ENCODE measurements at places on chromosomes 1 and 21.

- no peak for DNase-seq
These were observed 2.4 kb upstream of the NFIA start for GRCh38 chr1:61079898-61080336.

GRCh38 chr1:154869351-154870114 lies 548 bp downstream of the KCNN3 start:
- no peak for DNase-seq

DNA sequence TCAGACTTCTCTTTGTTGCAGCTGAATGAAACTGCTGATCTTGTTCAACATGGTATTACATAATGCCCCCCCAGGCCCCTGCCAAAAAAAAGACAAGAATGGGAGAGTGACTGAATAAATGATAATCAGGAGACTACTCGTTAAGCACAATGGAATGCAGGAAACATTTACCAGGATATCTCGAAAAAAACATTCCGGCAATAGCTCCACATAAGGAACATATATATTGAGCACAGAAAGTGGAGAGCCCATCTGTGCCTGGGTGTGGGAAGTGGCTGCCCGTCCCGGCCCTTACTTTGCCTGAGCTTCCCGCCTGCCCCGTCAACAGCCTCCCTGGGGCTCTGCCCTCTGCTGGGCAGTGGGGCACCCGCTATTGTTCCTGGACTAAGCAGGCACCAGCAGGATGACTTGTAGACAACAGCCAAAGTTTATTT lies 13.3 kb downstream of the TRIM11 start:
- no peak for DNase-seq

- DNase-seq: no peak
These were observed 305.1 kb downstream of the NPHP4 start for GRCh38 chr1:5686925-5687706.

- DNase-seq: no peak
These were observed 52.7 kb upstream of the DIP2A start for GRCh38 chr21:46406001-46406400.

DNA sequence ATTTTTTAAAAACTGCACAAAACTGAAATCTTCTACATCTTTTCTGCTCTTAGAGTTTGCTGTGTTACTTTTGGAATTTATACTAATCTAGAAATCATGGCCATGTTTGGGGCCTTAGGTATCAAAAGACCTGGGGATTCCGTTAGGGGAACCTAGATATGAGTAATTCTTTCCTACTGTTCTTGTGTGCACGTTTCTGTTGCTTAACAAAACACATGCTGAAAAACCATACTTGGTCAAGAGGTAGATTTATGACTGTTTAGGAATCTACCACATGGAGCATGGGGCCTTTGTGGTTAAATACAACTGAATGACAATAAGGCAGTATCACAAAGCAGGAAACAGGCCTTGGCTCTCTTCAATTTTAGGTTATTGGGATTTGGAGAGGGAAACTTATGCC lies 291.9 kb upstream of the USP25 start:
- no peak for DNase-seq

DNA sequence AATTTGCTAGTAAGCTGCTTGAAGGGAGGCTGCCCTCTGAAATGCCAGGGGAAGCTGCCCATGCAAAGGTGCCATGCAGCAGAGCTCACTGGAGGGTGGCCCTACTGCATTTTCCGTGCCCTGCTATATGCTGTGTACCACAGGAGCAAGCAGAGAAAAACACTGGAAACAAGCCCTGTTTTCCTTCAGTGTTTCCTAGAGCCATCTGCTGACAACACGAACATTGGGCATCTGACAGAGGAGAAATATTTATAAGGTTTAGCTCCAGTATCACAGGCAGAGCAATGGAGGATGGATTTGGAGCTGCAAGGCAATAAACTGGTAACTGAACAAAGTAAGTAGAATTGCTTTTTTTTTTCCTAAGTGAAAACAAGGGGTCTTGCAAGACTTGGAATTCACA lies 198.4 kb downstream of the USP25 start:
- no peak for DNase-seq

DNA sequence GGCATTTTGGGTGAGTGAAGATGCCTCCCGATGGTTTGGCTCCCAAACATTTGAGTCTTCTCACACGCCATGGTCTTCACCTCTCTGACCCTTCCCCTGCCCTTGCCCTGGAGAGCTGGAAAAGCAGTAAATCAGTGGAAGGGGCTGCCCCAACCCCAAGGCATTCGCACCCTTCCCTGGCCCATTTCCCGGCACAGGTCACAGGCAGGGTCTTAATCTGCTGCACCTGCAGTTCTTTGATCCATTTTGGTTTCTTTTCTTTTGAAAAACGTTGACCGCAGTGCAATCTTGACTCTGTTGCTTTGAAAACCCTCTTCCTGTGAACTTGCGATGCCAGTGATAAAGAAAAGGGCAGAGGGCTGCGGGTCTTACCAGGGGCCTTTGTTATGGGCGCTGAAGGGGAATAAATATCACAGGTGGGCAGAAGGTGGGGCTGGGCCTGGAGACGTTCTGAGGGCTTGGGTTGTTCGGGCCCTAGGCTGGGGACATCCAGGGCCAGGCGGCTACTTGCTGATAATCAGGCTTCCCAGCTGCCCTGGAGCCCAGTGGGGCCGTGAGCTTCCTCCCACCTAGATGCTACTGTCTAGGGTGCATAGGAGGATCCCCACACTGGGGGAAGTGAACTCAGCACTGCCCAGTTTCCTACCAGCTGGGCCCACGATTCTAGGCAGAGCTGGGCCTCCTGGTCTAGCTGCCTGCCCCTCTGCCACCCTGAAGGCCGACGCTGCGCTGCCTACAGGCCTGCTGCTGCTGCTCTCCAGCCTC lies 38.6 kb upstream of the EPS8L3 start:
- DNase-seq: peak; percentile 47

DNA sequence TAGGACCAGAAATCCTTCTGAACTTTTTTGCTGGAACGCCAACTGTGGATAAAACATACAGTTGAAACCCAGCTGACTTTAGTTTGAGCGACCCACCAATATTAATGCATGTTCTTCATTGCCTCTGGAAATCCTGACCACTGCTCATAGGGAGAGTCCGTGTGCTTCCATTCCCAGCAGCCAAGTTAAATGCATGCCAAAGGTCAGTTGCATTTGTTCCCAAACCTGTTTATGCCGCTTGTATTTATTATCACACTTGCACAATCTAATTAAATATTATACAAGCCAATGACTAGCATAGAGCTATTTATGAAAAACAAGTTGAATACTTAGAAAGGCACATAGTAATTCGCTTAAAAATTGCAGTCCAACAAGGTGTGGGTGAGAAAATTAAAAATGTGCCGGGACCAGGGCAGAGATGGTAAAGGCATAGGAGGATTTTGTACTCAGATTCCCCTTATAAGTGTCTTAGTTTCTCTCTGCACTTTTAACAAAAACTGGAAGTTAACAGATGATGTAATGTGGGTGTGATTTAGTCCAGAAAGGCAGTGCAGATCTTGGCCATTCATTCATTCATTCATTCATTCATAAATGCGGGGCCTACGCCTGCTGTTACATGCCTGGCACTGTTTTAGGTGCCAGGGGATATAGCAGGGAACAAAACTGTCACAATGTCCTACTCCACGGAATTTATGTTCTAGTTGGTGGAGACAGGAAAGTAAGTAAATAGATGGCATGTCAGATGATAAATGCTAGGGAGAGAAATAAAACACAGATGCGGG lies 99.7 kb downstream of the PRDM2 start:
- no peak for DNase-seq

DNA sequence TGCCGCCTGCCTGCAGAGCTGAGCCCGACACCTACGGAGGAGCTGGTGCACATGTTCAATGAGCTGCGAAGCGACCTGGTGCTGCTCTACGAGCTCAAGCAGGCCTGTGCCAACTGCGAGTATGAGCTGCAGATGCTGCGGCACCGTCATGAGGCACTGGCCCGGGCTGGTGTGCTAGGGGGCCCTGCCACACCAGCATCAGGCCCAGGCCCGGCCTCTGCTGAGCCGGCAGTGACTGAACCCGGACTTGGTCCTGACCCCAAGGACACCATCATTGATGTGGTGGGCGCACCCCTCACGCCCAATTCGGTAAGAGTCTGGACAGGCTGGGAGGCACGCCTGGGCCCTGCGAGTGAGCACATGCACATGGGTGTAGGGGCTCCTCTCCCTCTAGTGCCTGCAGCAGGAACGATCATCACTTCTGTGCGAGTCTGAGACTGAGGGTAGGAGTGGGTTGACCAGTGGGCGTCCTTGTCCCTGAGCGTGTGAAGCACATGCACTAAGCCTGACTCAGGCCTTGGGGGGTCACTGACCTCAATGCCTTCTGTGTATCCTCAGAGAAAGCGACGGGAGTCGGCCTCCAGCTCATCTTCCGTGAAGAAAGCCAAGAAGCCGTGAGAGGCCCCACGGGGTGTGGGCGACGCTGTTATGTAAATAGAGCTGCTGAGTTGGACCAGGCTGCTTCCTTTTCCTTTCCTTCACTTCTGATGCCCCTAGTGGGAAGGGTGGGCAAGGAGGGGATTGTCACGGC lies 6.9 kb downstream of the DMAP1 start:
- no peak for DNase-seq

- DNase-seq: no peak
These were observed 12.8 kb upstream of the MPZL1 start for GRCh38 chr1:167708940-167709389.

- DNase-seq: no peak
These were observed 470.5 kb upstream of the RGS18 start for GRCh38 chr1:191687721-191688120.

- peak; percentile 80 for DNase-seq
These were observed 5.0 kb upstream of the COA7 start for GRCh38 chr1:52702886-52703787.

DNA sequence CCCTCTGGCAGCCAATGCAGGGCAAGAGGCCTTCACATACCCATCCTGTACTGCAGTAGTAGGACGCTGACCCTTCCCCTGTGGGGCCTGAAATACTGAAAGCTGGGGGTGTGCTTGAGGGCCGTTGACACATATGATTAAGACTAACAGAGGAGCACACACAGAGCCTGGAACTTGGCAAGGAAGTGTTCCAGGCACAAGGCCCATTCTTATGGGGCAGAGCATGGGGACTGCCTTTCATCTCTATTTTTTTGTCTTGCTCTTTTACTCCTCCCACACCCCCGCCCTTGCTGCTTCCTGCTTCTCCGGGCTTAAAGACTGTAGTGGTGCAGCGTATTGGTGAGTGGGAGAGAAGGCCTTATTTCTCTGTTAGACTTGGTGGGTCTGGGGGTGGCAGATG lies 137.4 kb downstream of the BACH1 start:
- DNase-seq: peak; percentile 56

DNA sequence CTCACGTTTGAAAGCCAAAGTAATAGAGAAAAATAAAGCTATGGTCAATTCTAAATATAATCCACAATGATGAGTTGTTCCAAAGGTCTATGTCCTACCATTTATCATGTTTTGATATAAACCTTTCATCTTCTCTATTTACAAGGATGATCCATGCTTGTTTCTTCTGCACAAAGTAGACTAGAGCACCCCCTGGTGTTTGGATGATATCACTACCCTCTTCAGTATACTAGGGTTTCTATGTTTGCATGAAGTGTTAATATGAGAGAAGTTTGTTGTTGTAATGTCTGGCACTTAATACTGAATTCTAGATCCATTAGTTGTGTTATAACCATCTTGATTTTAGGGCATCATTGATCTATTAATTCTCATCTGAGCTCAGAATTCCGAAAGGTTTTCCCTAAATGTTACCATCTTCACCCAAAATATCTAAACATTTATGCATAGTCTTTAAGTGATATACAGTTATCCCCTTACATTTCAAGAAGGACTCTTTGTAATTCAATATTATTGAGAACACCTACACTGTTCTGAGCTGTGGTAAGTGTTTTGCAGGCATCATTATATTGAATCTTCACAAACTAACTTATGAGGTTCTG lies 21.1 kb downstream of the CLDN8 start:
- no peak for DNase-seq

- no peak for DNase-seq
These were observed 15.6 kb upstream of the ZMYM6 start for GRCh38 chr1:35047188-35047858.

DNA sequence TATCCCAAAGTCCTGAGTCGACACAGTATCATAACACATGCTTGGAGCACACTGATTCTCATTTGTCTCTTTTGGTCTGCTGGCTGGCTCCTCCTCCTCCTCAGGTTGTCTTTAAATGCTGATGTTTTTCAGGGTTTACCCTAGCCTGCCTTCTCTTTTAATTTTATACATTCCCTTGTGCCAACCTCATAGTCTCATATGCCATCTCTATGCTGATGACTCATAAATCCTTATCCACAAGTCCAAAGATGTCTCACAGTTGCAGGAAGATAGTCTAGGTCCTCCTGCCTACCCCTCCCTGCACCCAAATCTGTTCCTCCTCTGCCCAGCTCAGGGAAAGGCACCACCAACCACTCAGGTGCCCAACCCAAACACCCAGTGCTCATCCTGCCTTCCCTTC lies 108.3 kb downstream of the SIPA1L2 start:
- no peak for DNase-seq

- no peak for DNase-seq
These were observed 11.9 kb upstream of the NIBAN1 start for GRCh38 chr1:184986250-184986649.

DNA sequence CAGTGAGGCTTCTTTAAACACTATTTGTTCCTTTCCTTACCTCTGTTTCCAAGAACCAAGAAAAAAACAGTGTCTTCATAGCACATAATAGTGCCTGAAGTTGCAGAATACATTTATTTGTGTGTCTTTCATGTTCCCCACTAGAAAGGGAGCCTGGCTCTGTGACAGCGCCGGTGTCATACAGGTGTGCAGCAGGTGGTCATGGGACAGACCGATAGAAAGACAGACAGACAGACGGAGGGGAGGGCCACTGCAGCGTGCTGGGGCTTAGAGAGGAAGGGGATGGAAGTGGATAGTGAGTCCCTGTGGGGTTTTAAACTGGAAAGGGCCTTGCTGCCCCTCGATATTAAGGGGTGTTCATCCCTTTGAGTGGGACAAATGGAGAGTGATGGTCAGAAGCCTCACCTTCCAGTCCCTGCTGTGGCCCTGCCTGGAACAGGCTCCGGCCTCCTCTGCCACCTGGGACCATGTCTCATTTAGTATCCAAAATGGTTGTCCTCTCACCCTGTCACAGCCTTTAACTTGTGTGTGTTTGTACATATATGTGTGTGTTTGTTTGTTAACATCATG lies 152.9 kb downstream of the PGBD5 start:
- no peak for DNase-seq

GRCh38 chr1:214463596-214463995 lies 87.8 kb downstream of the PTPN14 start:
- no peak for DNase-seq

DNA sequence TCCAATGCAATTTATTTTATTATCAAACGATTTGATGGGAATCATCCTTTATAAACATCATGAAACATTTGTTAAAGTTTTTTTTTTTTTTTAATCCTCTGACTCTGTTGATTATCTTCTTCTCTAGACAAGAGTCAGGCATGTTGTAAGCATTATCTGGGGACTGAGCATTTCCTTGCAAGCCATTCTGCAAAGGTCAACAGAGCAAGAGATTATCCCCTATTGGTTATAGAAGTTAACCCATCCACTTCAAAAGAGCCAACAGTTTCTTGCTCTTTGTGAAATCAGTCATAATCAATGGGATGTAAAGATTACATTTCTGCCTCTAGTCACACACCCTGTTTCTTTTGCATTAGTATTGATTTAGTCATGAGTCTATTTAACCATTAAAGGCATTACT lies 368.8 kb upstream of the ADGRL4 start:
- no peak for DNase-seq

- DNase-seq: no peak
These were observed 82.9 kb downstream of the GALNT2 start for GRCh38 chr1:230149751-230150584.

All from stimulated activated CD4-positive, alpha-beta T cell treated with anti-CD3 and anti-CD28 coated beads, Interleukin-4, amount 100 ng/mL, for 4 hours (primary cell).